ENCODE measurements at places on chromosomes 12 and 14.

- H3K27me3 ChIP-seq = no peaks in the 10 kb centered on the region
- no peaks in the 10 kb centered on the region for H3K4me1 ChIP-seq
- no peak overlapping the region for H3K27ac ChIP-seq
These were observed 73.9 kb upstream of the HIF1A start for GRCh38 chr14:61621444-61621843.

DNA sequence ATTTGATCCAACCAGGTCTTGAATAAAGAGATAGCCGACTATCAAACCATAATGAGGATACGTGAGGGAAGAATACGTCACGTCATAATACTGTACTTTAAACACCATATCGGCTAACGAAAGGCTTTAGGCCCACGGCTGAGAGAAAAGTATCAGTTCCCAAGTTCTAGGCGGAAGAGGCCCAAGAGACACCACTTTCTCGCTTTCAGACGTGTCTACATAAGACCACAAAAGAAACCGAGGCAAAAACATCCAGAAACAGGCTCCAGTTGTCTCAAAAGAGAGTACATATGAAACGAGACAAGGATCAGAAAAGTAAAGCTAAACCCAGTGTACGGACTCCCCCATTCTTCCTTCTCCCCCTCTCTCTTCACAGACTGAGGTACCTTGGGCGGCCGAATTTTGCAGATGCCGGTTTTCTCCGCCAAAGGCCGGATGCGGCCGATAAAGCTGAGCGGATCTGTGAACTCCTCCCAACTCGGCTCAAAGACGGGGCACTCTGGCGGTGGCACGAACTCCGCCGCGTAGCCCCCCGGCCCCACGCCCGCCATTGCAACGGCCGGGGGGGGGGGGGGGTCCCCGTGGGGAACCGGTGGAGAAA, 479 bp downstream of the KDM5A start:
- H3K27ac ChIP-seq = peak overlapping the region; percentile 94
- H3K4me3 ChIP-seq = peak overlapping the region; percentile 97
- H3K36me3 ChIP-seq = peaks cover 11% of the 10 kb centered on the region
- H3K27me3 ChIP-seq = no peaks in the 10 kb centered on the region
- DNase-seq = peak; percentile 31
- H3K4me1 ChIP-seq = peaks cover 15% of the 10 kb centered on the region

DNA sequence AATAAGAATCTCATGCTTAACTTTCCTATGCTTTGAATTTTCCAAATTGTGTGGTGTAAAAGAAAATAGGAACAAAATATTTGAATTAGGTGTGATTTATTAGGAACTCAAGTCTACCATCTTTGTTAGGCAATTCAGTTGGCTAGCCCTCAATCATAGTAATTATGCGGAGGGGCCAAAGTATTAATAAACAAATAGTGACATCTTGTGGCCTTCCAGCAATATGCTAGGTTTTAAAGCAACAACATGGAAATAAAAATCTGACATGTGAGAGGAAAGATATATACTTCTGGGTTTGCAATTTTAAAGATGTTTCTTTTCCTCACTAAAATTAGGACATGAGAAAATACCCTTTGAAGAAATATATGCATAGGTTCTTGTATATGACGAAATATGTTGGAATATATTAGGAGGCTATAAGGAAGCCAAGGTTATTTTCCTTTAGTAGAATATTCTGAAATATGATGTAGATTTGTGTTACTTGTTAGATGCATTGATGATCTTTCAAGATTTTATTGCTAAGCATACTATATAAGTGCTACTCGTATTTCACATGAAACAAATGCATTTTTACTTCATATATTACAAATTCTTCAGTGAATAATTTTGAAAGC, 200.4 kb downstream of the PTPRO start:
- H3K27me3 ChIP-seq = peaks cover 4% of the 10 kb centered on the region
- H3K36me3 ChIP-seq = no peaks in the 10 kb centered on the region
- H3K27ac ChIP-seq = no peak overlapping the region
- no peaks in the 10 kb centered on the region for H3K4me1 ChIP-seq
- H3K4me3 ChIP-seq = no peak overlapping the region

DNA sequence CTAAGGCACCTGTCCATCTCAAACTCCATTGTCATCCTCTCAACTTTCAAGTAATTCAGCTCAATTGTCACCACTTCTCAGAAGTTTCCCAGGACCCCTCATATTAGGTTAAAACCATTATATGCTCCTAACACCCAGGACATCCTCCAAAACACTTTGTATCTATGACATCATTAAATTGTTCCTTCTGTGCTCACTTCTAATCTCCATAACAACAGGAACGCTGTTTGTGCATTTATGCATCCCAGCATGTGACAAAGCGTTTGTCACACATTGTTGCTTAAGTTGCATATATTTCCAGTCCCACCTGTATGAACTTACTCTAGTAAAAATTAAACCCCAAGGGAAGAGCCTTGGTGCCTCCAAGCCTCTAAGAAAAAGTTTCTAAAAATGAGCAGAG, 133.9 kb downstream of the TBX5 start:
- no peaks in the 10 kb centered on the region for H3K36me3 ChIP-seq
- no peaks in the 10 kb centered on the region for H3K27me3 ChIP-seq
- no peak overlapping the region for H3K27ac ChIP-seq
- DNase-seq = no peak
- H3K4me3 ChIP-seq = no peak overlapping the region

GRCh38 chr14:66351310-66351709, 134.9 kb upstream of the CCDC196 start:
- no peak overlapping the region for H3K27ac ChIP-seq
- H3K4me3 ChIP-seq = no peak overlapping the region
- no peak for DNase-seq
- H3K27me3 ChIP-seq = no peaks in the 10 kb centered on the region
- no peaks in the 10 kb centered on the region for H3K4me1 ChIP-seq

DNA sequence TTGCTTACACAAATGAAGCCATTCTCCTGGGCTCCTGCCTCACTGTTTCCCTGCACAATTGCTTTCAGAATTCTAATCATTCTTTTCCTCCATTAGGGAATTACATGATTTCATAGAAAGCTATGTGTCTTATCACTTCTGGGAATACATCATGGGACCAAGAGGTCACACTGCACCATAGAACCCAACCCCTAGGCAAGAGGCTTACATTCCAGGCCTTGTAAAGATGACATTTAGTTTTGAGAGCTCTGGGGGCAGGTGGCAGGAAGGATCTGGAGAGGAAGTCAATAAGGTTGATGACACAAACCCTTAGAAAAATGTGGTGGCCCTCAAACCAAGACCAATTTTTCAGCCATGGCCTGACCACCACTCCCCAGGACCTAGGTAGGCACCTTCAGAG, 57.1 kb downstream of the NUAK1 start:
- no peak for DNase-seq
- H3K36me3 ChIP-seq = no peaks in the 10 kb centered on the region
- no peaks in the 10 kb centered on the region for H3K4me1 ChIP-seq

DNA sequence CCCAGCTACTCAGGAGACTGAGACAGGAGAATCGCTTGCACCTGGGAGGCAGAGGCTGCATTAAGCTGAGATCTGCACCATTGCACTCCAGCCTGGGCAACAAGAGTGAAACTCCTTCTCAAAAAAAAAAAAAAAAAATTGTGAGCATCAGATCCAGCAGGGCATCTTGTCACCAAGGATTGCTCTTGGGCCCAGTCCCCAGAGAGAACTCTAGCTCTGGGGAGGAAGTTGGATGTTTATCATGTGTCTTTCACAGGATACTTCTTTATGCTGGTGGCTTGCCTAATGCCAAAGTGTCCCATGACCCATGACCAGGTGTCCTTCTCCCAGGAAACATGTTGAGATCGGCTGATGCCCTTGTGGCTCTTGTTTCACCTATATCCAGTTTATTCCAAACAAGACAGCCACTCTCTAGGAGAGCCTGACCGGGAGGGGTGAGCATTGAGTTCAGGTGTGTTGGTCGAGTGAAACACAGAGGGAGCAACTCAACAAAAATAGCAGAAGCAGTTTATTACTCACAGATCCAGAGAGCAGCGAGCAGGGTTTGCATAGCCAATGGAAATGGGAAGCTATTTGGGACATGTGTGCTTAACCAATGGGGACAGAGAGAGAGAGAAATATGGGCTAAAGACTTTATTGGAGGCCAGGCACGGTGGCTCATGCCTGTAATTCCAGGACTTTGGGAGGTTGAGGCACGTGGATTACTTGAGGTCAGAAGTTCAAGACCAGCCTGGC, 6.6 kb upstream of the TCHP start:
- H3K27ac ChIP-seq = no peak overlapping the region
- no peak for DNase-seq
- H3K27me3 ChIP-seq = no peaks in the 10 kb centered on the region
- H3K4me3 ChIP-seq = no peak overlapping the region
- H3K4me1 ChIP-seq = peaks cover 1% of the 10 kb centered on the region

DNA sequence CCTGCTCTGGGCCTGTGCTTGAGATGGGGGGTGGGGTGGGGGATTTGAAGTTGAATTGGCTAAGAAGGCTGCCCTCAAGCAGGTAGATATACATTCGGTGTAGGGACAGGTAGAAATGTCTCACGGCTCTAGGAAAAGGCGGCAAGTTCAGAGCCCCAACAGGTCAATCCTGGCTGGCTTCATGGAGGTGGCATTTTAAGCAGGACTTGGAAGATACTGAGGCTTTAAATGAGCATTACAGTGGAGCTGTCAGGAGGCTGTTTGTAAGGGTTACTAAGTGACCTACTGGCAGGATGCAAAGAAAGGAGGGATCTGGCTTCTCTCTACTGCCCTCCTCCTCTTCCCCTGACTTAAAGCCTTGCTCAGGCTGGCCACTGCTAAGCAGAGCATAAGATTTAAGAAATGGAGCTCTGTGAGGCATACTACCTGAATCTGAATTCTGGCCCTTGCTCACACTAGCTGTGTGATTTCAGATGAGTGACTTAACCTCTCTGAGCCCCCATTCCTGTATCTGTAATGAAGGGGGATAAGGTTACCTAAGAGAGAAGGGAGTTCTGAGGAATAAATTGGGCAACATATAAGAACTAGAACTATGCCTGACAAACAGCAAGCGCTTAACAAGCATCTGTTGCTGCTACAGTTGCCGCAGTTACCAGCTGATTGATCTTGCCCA, 61.6 kb downstream of the SLC24A4 start:
- H3K27ac ChIP-seq = no peak overlapping the region
- H3K4me3 ChIP-seq = no peak overlapping the region

DNA sequence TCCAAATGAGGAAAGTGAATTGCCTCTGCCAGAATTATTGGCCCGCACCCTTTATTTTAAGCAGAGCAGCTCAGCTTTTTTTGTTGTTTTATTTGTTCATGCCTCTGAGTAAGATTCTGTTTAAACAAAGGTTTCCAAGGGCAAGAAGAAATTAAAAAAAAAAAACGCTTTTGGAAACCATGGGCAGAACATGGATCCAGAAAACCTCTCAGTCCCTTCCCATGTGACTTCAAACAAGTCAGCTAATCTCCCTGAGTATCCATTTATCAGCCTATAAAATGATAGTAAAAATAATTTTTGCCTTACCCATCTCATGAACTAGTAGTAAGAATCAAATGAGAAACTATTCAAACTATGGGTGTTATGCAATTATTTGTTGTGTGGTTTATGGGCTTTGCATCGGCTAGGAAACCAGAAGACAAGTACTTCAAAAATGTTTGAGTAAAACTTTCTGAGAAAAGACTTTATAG, 27.6 kb downstream of the KITLG start:
- H3K27me3 ChIP-seq = no peaks in the 10 kb centered on the region
- H3K27ac ChIP-seq = no peak overlapping the region
- H3K4me3 ChIP-seq = no peak overlapping the region
- no peaks in the 10 kb centered on the region for H3K4me1 ChIP-seq
- no peak for DNase-seq
- H3K36me3 ChIP-seq = no peaks in the 10 kb centered on the region

DNA sequence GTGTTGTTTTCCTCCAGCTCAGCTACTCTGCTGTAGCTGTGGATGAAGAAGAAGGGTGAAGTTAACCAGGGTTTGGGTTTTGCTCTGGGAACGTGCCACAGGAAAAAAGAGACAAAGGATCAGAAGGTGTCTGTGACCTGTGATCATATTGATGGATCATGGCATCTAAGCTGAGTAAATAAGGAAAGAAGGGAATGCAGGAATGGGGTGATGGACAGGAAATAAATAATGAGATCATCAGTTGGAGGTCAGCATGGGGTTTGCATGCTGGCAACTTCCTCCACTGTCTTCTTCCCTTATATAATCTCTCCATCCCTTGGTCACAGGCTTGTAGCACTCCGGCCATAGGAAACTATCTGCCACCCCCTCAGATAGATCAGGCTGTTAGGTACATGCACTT, 430.3 kb upstream of the PDE3A start:
- no peaks in the 10 kb centered on the region for H3K36me3 ChIP-seq
- H3K27me3 ChIP-seq = no peaks in the 10 kb centered on the region
- no peak for DNase-seq
- H3K4me3 ChIP-seq = no peak overlapping the region

GRCh38 chr14:34229140-34229539, 232.9 kb downstream of the SPTSSA start:
- no peaks in the 10 kb centered on the region for H3K4me1 ChIP-seq
- DNase-seq = no peak
- H3K4me3 ChIP-seq = no peak overlapping the region
- H3K27ac ChIP-seq = no peak overlapping the region
- H3K27me3 ChIP-seq = no peaks in the 10 kb centered on the region

- H3K4me1 ChIP-seq = no peaks in the 10 kb centered on the region
- no peaks in the 10 kb centered on the region for H3K27me3 ChIP-seq
- no peak overlapping the region for H3K4me3 ChIP-seq
These were observed 16.0 kb downstream of the PLD4 start for GRCh38 chr14:104940526-104941150.

GRCh38 chr12:5571115-5571514, 139.2 kb downstream of the NTF3 start:
- no peak overlapping the region for H3K27ac ChIP-seq
- no peaks in the 10 kb centered on the region for H3K27me3 ChIP-seq
- no peaks in the 10 kb centered on the region for H3K4me1 ChIP-seq
- DNase-seq = no peak
- H3K4me3 ChIP-seq = no peak overlapping the region

DNA sequence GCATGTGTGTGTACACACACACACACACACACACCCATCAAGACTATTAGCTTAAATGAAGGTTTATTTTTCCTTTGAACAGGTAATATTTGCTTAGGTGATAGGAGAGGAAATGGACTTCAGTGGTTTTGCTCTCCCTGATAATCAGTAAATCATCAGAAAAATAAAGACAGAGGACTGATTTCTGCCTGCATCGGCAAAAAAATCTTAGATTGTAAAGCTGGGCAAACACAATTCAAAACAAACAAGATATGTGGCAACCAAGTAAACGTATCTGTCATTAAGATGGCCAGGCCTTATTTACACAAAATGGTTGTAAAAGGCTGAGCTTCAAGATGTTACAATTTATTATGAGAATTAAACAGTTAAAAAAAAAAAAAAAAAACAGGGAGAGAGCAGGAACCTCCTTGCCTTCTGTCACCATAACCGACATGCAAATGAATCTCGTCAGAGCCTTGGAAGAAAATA, 31.3 kb downstream of the PRKD1 start:
- H3K36me3 ChIP-seq = no peaks in the 10 kb centered on the region
- no peak for DNase-seq
- no peak overlapping the region for H3K27ac ChIP-seq
- no peaks in the 10 kb centered on the region for H3K4me1 ChIP-seq
- H3K27me3 ChIP-seq = no peaks in the 10 kb centered on the region
- H3K4me3 ChIP-seq = no peak overlapping the region
